Mesenteric fat pad (tissue), 1 donor: ENCODE measurements at places on chromosomes 2 and 18.

GRCh38 chr2:149617476-149617875 lies 29.9 kb upstream of the MMADHC start:
- no peak for DNase-seq

- no peak for DNase-seq
These were observed 363.0 kb upstream of the FANCL start for GRCh38 chr2:58604096-58604495.

DNA sequence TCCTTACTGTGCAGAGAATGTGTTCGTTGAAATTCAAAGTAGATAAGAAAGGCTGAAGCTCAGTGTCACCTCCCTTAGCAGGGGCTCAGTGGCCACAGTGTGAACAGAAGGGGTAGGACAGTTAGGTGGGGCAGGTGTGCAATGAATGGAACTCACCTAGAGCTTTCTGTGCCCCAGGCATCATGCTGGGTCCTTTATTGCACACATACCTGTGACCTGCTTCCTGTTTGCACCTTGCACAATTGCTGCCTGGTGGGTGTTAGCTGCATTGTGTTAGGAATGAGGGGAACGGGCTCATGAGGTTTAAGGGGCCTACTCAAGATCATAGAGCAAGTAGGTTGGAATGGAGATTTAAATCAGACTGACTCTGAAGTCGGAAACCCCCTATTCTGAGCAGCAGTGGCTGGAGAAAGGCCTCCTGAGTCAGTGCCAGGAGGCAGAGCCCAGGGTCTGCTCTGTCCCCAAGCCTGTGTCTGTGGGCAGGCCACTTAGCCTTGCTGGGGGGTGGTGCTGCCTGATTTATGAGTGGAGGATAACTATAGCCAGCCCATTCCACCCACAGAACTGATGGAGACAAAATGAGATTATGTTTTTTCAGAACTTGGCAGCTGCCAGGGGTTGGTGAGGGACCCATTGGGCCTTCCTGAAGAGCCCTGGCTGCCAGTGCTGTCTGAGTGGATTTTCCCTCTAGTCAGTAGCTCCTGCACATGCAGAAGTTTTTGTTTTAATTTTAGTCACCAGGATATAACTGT lies 76.2 kb downstream of the NPAS2 start:
- no peak for DNase-seq

DNA sequence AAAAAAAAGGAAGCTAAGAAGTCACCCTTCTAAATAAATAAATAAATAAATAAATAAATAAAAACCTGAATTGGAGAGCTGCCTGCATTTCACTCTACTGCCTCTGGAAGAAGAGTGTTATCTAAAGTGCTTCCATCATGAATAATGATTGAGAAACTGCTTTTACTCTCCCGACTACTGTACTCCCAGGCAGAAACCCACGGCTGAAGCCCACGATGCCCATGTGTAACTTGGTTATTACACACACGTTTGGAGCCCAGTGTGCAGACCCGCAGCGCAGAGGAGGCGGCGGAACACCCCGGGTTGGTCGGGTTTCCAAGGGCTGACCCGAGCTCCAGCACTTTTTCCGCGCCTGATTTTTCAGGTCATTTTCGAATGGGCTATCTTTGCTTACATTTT lies 697 bp upstream of the SPATS2L start:
- no peak for DNase-seq

DNA sequence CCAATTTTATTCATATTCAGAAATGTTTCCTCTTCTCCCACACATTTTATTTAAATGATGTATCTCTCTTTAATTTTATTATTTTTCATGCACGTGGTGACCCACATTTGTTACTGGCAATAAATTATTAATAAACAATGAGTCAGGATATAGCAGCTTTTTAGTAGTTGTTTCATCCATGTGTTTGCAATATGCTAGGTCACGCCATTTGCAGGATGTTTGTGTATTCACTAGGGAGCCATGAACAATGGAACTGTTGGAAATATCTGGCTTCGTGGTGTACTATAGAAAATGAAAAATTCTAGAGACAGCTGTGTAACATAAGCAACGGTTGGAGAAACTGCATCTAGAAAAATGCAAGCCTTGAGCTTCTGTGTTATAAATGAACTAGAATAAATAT lies 176.0 kb upstream of the COL3A1 start:
- DNase-seq = no peak

GRCh38 chr18:8765783-8766463 lies 60.6 kb downstream of the MTCL1 start:
- no peak for DNase-seq

DNA sequence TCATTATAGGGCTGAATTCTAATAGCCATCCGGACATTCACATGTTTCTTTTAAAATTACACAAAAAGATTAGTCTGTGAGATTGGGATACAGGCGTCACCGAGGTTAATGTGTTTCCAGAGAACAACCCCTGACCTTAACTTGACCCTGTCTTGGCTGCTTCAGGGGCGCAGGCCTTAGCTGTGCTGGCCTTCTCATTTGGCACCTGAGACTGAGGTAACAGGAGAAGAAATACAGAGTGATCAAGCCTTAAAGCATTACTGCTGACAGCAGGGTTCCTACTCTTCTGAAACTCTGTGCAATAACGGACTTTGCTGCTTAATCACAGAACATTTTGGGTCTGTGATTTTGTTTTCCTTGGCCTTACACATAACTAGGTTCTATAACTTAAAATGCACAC lies 92.6 kb downstream of the RAPH1 start:
- DNase-seq = no peak

GRCh38 chr2:61461404-61461803 lies 9.5 kb downstream of the USP34 start:
- no peak for DNase-seq
